ENCODE measurements at places on chromosomes 6 and 20.

- peak; percentile 12 for DNase-seq
These were observed 16.0 kb downstream of the UQCC2 start for GRCh38 chr6:33695451-33695887.

DNA sequence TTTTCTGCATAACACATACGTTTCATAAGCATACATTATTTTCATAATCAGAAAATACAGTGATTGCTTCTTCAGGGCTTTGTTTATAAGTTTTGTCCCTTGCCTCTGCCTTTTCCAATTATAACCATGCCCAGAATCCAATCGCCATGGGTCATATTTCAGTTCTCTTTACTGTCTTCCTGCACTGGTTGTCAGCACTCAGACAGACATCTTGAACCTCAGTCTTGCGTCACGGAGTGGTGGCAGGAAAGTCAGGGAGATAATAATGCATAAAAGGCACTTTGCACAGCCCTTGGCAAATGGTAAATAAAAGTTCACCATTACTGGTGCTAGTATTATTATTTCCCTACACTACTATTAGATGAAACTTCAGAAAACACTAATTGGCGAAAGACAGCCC lies 7.2 kb downstream of the KIF16B start:
- no peak for DNase-seq

DNA sequence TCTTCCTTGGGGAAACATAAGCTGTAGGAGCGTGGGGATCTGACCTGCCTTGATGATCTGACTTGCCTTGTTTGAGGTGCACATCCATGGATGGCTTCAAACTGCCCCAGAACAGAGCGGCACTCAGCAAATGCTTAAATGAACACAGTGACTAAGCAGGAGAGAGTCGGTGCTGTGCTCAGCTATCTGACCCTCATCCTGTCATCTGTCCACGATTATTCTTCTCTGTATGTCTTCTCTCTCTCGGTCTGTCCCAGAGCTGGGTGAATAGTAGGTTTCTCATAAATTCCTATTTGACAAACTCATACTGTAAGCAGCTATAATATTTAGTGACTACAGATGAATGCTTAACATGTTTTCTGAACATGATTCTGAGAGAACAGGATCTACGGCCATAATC lies 37.3 kb downstream of the TRAM2 start:
- DNase-seq, result no peak

- DNase-seq, result peak; percentile 79
These were observed 881 bp upstream of the AIG1 start for GRCh38 chr6:143059663-143060353.
